ENCODE measurements at places on chromosomes 4 and X. TPM values are rescaled to one million over a fixed set of nuclear protein-coding genes. Genes with fewer than 3 reads are reported as not detected.

- DNase-seq: no peak
Observed at GRCh38 chr4:150827226-150827625, 187.9 kb downstream of the LRBA start.

Gene IQCM
- 3.0 TPM for total RNA-seq

Gene SMIM10L2A
- 0.58 TPM for total RNA-seq

GRCh38 chr4:98994474-98995182, 893 bp upstream of the METAP1 start:
- no peak for DNase-seq

Gene AFP
- not detected for total RNA-seq

DNA sequence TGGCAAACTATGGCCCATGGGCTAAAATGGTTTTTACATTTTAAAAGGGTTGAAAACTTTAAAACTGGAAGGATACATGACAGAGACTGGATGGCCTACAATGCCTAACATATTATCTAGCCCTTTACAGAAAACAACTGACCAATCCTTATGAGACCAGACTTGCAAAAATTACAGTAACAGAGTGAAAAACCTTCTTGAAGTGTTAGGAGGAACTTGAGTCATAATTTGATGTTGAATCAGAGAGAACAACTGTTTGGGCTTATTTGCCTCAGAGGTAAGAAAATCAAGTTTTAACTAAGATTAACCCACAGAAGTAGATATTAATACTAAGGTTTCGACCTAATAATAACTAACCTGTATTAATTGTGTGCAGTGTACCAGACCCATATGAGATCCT, 12.4 kb upstream of the NAP1L5 start:
- DNase-seq: no peak

GRCh38 chr4:111027526-111027925, 404.6 kb upstream of the PITX2 start:
- DNase-seq: no peak

Gene COX7B2
- total RNA-seq: not detected

All from mucosa of descending colon (tissue), 3 donors.